Activated T-helper 17 cell treated with anti-CD3 and anti-CD28 coated beads, Interleukin-2, amount 50 U/mL, for 72 hours (primary cell): ENCODE measurements at places on chromosomes 13 and 19. TPM values are rescaled to one million over a fixed set of nuclear protein-coding genes. Genes with fewer than 3 reads are reported as not detected.

Gene SLC25A41
- not detected for total RNA-seq

Gene ADGRE3
- not detected for total RNA-seq

Gene UQCRFS1
- 44.2 TPM for total RNA-seq

Gene ZNF497
- 1.7 TPM for total RNA-seq

Gene ERICH4
- not detected for total RNA-seq

Gene CYSLTR2
- 8.2 TPM for total RNA-seq

Gene FXYD5
- 214 TPM for total RNA-seq

Gene FSD1
- total RNA-seq, result 8.3 TPM

Gene FARP1
- total RNA-seq, result 1.1 TPM

Gene KCNJ14
- 2.1 TPM for total RNA-seq

Gene MIR17HG
- total RNA-seq, result 22.0 TPM

Gene SIGLEC5
- not detected for total RNA-seq

Gene HPN
- 0.48 TPM for total RNA-seq

Gene MPND
- 15.5 TPM for total RNA-seq

GRCh38 chr13:36710396-36710795, 36.6 kb downstream of the SERTM1 start:
- no peak for ATAC-seq

GRCh38 chr19:28486926-28487325, 726.0 kb downstream of the UQCRFS1 start:
- ATAC-seq, result no peak

GRCh38 chr19:47661611-47662010, 51.6 kb upstream of the EHD2 start:
- ATAC-seq, result no peak

- ATAC-seq, result no peak
Measured at GRCh38 chr13:33992881-33993336, 175.0 kb downstream of the RFC3 start.

DNA sequence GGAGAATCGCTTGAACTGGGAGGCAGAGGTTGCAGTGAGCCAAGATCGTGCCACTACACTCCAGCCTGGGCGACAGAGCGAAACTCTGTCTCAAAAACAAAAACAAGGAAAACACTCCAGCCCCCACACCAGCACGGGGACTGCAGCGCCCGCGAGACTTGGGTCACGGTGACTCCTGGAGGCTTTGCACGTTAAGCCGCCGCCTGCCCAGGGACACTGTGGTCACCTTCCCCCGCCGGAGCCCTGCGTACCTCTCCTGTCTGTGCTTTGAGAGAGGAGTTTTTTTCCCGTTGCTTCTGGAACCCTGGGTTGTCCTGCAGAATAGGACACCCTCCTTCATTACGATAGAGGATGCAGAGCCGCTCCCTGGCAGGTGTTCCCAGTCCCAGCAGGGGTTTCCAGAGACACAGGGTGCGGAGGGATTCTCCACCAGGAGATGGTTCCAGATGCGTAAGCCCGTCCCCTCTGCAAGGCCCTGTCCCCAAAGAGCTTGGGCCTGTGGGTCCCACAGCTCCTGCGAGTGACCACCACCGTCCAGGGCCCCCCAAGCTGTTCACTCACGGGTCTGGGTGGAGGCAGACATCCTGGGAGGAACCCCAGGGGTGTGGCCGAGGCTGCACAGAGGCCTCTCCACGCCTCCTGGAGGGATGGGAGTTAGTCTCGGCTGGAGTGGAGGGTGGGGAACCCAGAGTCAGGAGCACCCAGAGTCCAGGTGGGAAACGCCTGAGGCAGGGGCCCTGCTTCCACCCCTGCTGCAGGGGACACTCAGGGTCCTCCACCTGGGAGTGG, 42.8 kb upstream of the NDUFS7 start:
- ATAC-seq, result no peak

GRCh38 chr13:35714588-35715377, 238.3 kb upstream of the MAB21L1 start:
- no peak for ATAC-seq

DNA sequence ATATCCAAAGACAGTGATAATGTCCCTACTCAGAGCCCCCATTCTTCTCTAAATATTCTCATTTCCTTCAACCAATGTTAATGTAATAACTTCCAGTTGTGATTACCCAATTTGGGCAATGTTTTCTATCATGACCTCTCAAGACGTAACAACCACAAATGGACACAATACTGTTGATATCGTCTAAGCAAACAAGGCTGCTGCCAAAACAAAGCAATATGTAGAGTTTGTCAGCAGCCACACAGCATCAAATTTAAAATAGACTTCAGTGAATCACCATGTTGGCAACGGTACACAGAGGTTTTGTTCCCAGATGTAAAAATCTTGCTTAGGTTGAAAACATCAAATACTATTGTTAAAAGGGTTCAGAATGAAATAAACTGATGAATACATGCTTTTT, 205.1 kb downstream of the DACH1 start:
- no peak for ATAC-seq

DNA sequence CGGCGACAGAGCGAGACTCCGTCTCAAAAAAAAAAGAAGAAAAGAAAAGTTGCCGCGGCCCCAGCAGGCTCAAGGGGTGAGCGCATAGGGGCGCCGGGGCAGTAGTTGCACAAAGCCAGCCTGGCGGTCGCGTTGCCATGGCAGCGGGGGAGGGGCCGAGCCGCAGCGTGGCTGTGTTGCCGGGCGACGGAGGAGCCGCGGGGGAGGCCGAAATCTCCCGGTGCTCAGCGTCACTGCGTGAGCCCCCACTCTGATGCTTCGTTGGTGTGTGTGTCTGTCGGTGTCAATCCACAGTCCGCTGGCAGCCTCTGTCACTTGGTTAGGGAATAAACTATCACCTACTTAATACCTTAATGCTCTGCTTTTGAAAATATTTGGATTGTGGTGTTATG, 82.9 kb upstream of the C1QTNF9B start:
- peak; percentile 93 for ATAC-seq

DNA sequence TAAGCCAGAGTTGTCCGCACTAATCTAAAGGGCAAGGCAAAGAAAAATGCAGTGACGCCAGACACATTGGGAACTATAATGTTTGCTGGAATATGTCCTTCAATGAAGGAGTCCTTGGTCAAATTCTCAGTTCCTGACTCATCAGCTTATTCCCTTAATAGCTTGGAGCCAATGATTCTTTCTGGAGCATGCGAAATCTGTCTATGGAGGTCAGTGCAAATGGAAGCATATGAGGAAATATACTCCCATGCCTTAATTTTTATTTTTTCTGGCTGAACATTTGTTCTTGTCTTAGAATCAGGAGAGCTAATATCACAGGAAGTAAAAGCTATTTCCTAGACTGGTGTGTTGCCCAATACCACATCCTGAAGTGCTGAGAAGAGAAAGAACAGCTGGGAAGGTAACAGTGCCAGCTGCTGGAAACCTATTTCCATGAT, 289.8 kb upstream of the SPRY2 start:
- ATAC-seq, result no peak

DNA sequence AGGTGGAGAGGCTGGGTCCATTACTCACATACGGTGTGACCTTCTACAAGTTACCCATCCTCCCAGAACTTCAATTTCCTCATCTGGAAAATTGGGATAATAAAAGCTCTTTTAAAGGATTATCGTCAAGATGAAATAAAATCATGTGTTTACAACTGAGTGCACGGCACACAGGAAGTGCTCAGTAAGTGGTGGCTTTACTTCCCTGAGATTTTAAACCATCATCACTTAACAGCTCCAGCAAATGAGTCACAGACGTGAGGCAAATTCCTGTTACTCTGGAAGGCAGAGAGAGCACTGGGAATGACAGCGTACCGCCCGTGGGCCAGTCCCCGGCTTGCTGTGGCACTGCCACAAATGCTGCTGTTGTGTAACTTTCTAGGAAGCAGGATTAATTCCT, 64.1 kb downstream of the MRPL57 start:
- no peak for ATAC-seq

DNA sequence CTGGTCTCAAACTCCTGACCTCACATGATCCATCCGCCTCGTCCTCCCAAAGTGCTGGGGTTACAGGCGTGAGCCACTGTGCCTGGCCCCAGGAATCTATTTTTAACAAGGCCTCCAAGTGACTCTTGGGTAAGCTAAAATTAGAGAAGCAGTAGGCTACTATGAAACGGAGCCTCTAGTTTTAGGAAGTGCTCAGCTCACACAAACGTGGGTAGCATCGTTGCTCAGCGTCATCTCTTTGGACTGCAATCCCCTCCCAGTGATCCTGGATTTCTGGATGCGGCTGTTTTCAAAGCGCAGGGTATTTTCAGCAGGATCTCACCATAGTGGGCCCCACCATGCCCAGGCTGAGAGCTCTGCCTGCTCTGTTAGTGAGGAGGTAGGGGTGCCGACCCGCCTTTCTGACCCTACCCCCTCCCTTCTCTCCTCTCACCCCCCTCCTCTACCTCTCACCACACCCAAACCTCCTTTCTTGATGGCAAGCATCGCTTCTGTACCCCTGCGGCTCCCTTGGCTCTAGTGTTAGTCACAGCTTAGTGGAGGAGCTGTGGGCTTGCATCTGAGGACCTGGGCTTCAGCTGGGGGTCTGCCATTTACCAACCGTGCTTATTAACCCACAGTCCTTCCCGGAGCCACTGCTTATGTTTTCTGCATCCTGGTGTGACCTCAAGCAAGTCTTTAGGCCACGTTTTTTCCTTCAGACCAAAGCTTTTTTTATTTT, 34.2 kb downstream of the GJA3 start:
- no peak for ATAC-seq

GRCh38 chr13:111304041-111304544, 16.3 kb upstream of the TEX29 start:
- peak; percentile 84 for ATAC-seq

GRCh38 chr19:28428663-28429348, 784.1 kb downstream of the UQCRFS1 start:
- no peak for ATAC-seq

DNA sequence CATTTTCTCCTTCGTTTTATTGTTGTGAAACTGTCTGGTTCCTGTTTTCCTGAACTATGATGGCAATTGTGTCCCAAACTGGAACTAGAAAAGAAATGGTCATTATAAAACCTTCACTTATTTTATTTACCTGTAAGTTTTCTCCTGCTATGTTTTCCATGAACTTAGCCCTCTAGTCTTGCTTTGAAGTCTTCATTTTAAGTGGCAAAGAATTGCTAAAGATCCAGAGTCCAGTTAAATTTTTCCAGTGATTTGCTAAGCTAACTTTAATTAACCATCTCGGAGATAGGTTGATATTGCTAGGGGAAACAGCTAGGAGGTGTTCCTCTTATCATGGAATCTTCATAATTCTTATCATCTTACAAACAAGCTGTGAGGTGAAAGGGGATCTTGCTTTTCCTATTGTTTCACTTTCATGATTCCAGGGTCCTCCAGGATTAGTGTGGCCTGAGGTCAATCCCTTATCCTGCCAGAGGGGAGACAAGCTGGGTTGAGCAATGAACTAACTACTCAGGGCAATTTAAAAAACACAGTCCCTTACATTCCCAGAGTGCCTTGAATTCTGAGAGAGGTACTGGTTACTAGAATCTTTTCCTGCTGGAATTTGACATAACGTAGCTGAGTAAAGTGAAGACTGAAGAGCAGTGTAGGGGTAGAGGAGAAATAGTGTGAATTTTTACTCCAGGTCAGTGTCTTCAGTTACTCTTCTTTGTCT, 112.5 kb downstream of the ESD start:
- no peak for ATAC-seq

- ATAC-seq, result peak; percentile 84
Measured at GRCh38 chr19:20244356-20244755, 77.3 kb downstream of the ZNF486 start.

- ATAC-seq, result no peak
Measured at GRCh38 chr13:100946588-100946987, 272.0 kb upstream of the TMTC4 start.

DNA sequence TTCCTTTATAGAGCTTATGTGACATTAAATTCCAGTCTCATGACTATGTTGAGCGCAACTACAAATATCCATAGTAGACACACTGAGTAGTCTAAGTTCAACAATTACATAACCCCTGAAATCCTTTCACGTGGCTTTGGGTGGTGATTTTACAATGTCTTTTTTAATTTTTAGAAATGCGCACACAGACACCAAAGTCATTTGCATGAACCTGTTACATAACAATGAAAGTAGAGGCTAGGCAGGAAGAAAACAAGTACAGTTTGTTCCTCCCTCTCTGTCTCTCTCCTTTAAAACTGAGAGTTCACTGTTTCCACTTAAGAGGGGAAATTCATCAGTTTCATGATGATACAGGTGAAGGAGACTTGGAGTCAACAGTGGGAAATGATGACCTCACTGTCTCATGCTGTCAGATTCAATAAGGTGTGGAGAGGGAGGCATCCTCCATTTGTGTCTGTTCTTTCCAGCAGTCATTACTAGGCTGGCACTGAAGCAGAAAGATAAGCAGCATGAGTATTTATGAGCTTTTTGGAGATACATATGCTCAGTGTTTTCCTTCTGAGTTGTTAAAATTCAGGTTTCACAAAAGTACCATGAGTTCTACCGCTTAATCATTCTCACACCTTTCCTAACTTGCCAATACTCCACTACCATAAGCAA, 201.8 kb downstream of the LHFPL6 start:
- no peak for ATAC-seq

DNA sequence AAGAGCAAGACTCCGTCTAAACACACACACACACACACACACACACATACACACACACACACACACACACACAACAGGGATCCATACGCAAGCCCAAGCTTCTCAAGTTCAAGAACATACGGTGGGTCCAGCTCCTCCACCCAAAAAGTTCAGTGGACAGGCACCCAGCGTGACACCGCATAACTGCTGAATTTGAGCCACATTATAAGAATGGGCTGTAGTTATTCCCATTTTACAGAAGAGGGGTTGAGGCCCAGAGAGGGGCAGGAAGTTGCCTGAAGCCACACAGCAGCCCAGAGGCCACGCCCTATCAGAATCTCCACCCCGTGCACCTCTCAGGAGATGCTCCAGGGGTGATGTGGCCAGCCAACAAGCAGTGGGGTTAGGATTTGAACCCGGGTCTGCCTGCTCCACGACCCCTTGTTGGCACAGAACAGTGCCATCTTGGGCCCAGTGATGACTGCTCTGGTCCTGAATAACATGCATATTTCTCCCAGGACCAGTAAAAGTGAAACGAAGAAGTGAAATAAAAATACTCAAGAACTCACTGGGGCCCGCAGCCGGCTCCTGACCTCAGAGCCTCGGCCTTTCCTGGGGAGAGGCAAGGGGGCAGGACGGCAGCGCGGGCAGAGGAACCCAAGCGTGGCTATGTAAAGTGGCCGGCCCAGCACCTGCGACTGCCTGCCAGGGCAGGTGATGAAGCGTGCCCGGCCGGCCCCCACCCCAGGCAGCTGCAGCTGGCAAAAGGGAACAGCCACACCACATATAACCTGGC, 61.9 kb downstream of the AP1M1 start:
- peak; percentile 47 for ATAC-seq

DNA sequence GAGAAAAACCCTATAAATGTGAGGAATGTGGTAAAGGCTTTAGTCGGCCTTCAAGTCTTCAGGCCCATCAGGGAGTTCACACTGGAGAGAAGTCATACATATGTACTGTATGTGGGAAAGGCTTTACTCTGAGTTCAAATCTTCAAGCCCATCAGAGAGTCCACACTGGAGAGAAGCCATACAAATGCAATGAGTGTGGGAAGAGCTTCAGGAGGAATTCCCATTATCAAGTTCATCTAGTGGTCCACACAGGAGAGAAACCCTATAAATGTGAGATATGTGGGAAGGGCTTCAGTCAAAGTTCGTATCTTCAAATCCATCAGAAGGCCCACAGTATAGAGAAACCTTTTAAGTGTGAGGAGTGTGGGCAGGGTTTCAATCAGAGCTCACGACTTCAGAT, 11.7 kb downstream of the ZNF226 start:
- no peak for ATAC-seq
